ENCODE measurements at places on chromosomes 5 and 9. TPM values are rescaled to one million over a fixed set of nuclear protein-coding genes. Genes with fewer than 3 reads are reported as not detected.

- peaks cover 38% of the 10 kb centered on the region for H3K27me3 ChIP-seq
- DNase-seq: no peak
- H3K4me3 ChIP-seq: no peak overlapping the region
- no peak overlapping the region for H3K27ac ChIP-seq
- H3K4me1 ChIP-seq: no peaks in the 10 kb centered on the region
Measured at GRCh38 chr5:59360130-59360555, 533.4 kb downstream of the PDE4D start.

- no peaks in the 10 kb centered on the region for H3K27me3 ChIP-seq
- H3K4me3 ChIP-seq: no peak overlapping the region
- H3K27ac ChIP-seq: peak overlapping the region; percentile 97
- no peak for DNase-seq
Measured at GRCh38 chr9:15308511-15308910, 1.5 kb upstream of the TTC39B start.

- no peak overlapping the region for H3K4me3 ChIP-seq
- no peak for DNase-seq
- peaks cover 5% of the 10 kb centered on the region for H3K27me3 ChIP-seq
- H3K27ac ChIP-seq: no peak overlapping the region
- H3K4me1 ChIP-seq: peaks cover 1% of the 10 kb centered on the region
Measured at GRCh38 chr5:97231025-97231636, 48.1 kb upstream of the RIOK2 start.

The IL3 gene
- 1.5 TPM for total RNA-seq

The SPINK4 gene
- total RNA-seq: not detected

The OGN gene
- not detected for total RNA-seq

All from activated CD8-positive, alpha-beta memory T cell treated with anti-CD3 and anti-CD28 coated beads, Interleukin-2, amount 10 ng/mL, durations not matched to agents 7 days and 5 days (primary cell).